ENCODE measurements at places on chromosomes 1 and 21.

- no peak for DNase-seq
These were observed 7.3 kb upstream of the NRAS start for GRCh38 chr1:114723915-114724314.

- DNase-seq = no peak
These were observed 39.7 kb upstream of the KCNQ4 start for GRCh38 chr1:40743860-40744259.

- no peak for DNase-seq
These were observed 47.4 kb downstream of the CAMTA1 start for GRCh38 chr1:6832531-6833188.

- no peak for DNase-seq
These were observed 690 bp downstream of the C1orf216 start for GRCh38 chr1:35717911-35718476.

GRCh38 chr1:93000291-93000690, 39.0 kb upstream of the DIPK1A start:
- DNase-seq = no peak

DNA sequence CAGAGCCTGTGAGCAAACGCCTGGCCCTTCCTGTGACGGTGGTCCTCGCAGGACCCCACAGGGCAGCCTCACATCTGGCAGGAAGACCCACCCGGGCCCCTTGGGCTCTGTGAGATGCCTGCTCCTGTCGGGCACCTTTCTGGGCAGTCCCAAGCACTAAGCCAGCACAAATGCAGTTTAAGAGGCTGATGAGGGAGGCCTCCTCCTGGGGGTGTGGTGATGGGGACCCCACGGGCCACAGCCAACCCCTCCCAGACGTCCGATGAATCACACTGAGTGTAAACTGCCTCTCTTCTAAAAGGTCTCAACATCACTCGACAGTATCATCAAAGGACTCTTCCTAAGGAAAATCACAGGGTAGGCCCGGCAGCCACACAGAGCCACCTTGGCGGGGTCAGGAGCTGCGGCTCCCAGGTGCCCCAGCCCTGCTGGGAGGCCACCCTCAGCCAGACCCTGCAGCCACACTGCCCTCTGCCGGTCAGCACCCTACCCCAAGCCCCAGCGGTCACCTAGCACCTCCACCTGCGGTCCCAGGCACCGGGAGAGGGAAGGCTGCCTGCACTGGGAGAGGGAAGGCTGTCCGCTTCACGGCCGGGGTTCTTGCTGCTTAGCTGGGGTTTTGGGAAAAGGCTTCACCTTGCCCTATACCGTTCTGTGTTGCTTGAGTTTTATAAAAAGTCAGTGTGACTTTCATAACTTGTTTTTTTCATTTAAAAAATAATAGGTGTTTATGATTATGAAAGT, 3.9 kb upstream of the PRKCZ start:
- DNase-seq = peak; percentile 39

GRCh38 chr1:240086726-240087125, 5.0 kb upstream of the FMN2 start:
- DNase-seq = no peak

- peak; percentile 68 for DNase-seq
These were observed 1.2 kb downstream of the RERE start for GRCh38 chr1:8816264-8816663.

GRCh38 chr1:54976747-54977146, 3.7 kb upstream of the TMEM61 start:
- no peak for DNase-seq

GRCh38 chr1:201753492-201753891, 75.5 kb upstream of the IPO9 start:
- DNase-seq = no peak

DNA sequence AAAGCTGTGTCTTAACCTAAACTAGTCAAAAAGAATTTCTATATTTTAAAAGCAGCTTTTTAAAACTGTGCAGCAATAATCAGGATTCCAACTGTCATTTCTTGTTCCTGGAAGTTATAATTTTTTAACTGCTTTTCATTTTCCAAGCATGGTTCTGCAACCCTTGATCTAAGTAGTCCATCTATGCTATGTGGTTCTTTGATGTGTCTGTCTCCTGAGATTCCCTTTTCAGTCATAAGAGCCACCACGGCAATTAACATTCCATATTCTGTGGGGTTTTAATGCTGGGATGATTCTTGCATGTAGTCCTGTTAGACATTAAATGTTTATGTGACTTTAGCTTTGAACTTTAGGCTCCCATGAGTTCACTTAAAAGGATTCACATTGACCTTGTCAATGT, 220.4 kb downstream of the TPR start:
- no peak for DNase-seq

DNA sequence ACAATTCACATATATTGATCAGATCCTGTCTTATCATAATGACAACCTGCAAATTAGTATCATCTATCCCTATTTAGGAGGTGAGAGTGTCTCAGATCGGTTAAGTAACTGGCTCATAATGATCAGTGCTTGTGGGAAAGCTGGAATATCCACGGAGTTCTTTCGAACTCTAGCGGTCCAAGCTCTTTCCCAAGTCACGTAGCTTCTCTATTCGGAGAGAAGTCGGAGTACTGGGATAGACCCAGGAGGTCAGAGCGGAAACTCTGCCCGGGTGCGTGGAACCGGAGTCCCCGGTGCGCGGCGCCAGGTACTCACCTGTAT, 339 bp downstream of the PTGS2 start:
- peak; percentile 40 for DNase-seq

GRCh38 chr1:119504831-119505230, 2.2 kb upstream of the HSD3B1 start:
- no peak for DNase-seq

DNA sequence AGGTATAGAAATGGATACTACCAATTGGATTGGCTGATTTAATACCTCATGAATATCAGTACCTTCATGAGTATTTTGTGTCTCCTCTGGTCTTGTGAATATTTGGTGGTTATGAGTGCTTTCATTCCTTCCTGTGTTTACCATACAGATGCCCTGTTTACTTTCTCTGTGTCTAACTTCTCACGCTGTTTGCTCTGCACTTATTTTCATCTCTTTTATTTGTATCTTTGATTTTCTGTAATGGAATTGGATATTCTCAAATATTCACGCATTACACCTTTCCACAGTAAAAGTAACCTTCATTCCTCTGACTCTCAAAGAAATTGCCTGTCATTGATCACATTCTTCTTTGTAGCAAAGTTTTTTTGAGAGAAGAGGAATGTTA, 16.8 kb downstream of the CNST start:
- no peak for DNase-seq

- DNase-seq = no peak
These were observed 51.9 kb downstream of the PHC2 start for GRCh38 chr1:33378976-33379375.

GRCh38 chr1:191125950-191126349, 648.3 kb upstream of the BRINP3 start:
- DNase-seq = no peak
